Activated CD4-positive, alpha-beta T cell treated with anti-CD3 and anti-CD28 coated beads, Interleukin-10, Interleukin-2, amounts not matched to agents 100 ng/mL and 50 ng/mL, durations not matched to agents 16 hours and 8 hours (primary cell): ENCODE measurements at places on chromosomes 11 and 22.

DNA sequence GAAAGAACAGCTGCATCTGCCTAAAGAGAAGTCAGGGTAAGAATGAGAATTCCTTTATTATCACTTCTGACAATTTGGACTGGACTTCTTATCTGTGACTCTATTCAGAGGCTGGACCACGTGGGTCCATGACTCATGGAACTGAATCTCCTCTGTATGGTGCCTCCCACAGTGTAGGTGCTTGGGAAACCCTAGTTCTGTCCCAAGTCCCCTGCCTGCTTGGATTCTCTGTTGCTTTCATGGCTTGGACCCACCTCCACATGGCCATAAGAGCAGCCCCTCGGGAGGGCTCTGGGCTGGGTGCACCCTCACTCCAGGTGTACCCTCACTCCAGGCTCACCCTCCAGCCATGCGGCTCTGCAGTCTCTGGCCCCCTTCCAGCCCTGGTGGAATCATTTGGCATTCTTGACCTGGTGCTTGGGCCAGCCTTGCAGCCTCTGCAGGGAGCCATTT lies 153.4 kb downstream of the CACNA1I start:
- DNase-seq, result no peak

- DNase-seq, result no peak
These were observed 86.2 kb downstream of the GALNT18 start for GRCh38 chr11:11535611-11536010.

GRCh38 chr11:79333355-79333754 lies 107.5 kb downstream of the TENM4 start:
- no peak for DNase-seq

- no peak for DNase-seq
These were observed 43.1 kb downstream of the BUD13 start for GRCh38 chr11:116729501-116730240.

DNA sequence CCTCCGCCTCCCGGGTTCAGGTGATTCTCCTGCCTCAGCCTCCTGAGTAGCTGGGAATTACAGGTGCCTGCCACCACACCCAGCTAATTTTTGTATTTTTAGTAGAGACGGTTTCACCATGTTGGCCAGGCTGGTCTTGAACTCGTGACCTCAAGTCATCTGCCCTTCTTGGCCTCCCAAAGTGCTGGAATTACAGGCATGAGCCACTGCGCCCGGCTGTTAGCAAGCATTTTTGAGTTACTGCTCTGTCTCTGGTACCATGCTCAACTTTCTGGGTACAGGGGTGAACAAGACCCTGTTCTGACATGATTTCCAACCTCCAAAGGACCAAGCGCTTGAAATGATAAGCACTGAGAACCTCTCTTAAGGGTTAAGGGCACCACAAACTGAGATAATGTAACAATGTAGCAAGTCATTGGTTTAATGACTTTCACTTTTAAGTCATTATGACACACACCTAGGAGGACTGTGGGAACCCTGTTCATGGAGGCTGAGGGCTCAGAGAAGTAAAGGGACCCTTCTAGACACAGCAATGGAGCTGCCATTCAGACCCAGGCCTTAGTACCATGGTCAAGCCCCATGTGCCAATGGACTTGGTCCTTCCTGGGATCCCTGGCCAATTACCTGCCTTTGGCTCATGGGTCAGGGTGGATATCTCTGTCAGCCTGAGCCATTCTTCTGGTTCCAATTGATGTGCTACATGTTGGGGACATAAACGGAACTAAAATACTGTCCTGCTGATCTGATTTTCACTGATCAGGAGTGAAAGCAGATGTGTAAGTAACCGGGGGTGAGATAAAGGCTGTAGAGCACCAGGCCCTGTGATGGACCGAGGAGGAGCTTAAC lies 11.6 kb downstream of the SLC3A2 start:
- DNase-seq, result no peak

GRCh38 chr11:17958446-17958845 lies 54.4 kb downstream of the SERGEF start:
- no peak for DNase-seq

DNA sequence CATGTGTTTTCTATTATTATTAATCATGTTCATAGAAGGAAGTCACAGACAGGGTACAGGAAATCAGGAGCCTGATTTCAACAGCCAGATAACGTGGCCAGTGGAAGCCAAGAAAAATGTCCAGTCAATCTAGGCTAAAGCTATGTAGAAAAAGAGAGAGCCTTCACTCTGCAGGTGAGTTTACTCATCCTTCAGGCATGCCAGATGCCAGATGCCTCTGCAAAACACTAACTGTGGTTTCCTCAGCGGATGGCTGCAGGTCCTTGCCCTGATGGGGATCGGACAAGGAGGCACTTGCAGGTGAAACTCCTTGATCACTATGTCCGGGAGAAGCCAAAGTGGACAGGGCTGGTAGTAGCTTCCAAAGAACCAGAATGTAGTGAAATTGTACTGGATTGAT lies 962.3 kb upstream of the RAG2 start:
- no peak for DNase-seq
